ENCODE measurements at places on chromosomes 3 and 15.

- DNase-seq: no peak
Observed at GRCh38 chr3:128369881-128370642, 96.6 kb downstream of the DNAJB8 start.

GRCh38 chr3:125319765-125320164, 55.4 kb downstream of the ZNF148 start:
- no peak for DNase-seq

DNA sequence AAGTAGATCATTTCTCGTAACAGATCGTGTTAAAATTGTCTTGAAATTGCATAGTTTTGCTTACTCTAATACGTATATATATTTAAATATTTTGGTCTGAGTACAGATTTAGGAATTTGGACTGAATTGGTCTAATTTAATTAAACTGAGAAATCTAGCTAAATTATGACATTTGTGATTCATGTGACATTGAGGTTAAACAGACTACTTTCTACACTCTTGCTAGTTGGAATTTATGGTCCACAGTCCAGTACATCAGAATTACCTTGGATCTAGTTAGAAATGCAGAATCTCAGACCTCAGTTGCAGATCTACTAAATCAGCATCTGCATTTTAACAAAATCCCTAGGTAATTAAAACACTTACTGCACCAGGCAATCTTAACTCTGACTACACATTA, 609.7 kb upstream of the GOLIM4 start:
- no peak for DNase-seq

DNA sequence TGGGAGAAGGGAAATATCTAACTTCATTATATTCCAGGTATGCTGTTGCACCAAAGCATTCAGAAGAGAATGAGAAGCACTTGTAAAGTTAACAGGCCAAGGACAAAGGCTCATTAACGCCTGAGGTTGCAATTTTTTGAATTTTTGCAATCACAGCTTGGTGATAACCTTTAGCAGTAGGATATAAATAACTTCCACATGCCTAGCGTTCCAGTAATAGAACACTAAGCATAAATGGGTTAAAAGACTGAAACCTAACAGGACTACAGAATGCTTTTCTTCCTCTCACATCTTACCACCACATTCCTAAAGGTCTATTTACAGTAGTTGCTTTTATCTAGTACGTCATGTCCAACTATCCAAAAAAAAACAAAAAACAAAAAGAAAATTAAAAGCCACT, 57.4 kb upstream of the IMPG2 start:
- no peak for DNase-seq

- no peak for DNase-seq
Observed at GRCh38 chr15:60960517-60960916, 268.6 kb downstream of the RORA start.

GRCh38 chr3:42805141-42805821, 991 bp upstream of the HIGD1A start:
- DNase-seq: no peak

DNA sequence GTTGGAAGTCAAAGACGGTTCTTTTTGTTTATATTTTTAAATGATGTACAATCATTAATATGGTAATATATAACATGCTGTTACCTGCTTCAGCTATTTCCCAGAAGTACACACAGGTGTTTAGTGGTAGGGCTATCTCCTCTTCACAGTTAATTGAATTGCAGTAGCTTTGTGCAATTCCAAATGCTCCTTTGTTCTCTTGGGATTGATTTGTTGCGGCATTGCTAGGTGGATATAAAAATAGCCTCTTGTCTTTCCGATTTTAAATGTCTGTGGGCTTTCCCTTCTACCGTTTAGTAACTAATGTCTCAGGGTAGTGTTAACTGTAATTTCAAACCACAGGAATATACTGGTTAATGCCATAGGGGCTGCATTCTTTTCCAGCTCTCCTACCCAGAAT, 307.6 kb upstream of the SLITRK3 start:
- no peak for DNase-seq

DNA sequence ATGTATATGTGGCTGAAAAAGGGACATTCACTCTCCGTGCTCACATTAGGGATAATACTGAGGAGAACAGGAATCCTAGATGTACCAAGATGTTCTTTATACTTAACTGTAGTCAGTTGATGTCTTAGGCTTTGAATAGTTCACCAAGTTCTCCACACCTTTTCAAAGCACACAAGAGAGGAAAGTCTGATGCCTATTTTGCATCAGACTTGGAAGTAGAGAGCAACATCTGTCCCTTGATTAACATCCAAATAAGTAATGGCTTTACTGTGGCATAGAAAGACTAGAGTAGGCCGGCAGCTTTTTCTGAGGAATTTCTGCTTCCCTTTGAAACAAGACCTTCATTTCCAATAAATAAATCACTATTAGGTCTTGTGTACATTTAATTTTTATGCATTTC, 34.0 kb downstream of the PIGB start:
- DNase-seq: no peak

Data from GM13977 (cell line).